ENCODE measurements at places on chromosomes 1 and 21.
A peak's percentile ranks its signal among the peaks of the same experiment; 100 is the strongest.

DNA sequence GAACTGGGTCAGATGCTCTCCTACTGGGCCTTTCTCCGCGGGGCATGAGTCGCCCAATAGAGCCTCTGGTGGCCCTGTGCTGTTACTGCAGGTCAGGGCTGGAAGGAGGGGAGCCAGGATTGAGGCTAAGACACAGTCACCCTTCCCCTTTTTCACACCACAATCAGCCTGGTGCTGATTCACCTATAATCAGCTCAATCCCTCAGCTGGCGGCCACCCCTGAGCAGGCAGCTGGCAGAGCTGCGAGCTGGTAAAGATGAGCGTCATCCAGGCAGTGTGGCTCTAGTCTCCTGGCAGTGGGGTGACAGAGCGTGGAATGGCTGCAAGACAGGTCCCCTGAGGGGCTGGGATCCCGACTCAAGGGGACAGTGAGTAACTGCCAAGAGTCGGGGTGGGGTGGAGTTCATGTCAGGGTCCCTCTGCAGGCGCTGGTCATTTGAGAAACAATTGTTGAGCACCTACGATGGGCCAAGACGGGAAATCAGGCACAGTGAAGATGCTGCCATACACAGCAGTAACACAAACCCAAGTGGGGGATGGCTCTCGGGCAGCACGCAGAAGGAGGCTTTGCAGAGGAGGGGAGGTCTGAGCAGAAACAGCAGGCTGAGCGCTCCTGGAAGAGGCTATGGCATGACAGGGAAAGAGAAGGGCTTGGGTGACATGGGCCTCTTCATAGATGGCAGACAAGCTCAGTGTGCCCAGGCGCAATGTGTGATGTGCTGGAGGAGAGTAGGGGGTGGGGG is 21.8 kb downstream of the ATF3 start:
- peak; percentile 58 for DNase-seq

DNA sequence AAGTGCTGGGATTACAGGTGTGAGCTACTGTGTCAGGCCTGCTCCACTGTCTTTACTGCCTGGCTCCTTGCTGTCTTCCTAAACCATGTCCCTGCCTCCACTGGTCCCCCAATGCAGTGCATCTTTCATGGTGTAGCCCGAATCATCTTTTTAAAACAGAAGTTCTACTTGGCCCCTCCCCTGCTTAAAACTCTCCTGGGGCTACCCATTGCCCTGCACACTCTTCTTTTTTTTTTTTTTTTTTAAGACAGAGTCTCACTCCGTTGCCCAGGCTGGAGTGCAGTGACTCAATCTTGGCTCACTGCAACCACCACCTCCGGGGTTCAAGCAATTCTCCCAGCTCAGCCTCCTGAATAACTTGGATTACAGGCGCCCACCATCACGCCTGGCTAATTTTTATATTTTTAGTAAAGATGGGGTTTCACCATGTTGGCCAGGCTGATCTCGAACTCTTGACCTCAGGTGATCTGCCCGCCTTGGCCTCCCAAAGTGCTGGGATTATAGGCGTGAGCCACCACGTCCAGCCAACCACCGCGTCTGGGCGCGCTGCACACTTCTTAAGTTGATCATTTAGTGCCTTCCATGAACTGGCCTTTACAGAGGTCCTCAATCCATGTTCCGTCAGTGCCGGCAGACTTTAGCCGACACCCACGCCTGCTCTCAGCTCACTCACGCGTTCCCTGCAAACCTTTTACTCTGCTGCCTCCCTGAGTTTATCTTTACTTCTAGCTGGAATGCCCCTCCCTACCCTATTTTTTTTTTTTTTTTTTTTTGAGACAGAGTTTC is 2.4 kb downstream of the FCN3 start:
- no peak for DNase-seq

DNA sequence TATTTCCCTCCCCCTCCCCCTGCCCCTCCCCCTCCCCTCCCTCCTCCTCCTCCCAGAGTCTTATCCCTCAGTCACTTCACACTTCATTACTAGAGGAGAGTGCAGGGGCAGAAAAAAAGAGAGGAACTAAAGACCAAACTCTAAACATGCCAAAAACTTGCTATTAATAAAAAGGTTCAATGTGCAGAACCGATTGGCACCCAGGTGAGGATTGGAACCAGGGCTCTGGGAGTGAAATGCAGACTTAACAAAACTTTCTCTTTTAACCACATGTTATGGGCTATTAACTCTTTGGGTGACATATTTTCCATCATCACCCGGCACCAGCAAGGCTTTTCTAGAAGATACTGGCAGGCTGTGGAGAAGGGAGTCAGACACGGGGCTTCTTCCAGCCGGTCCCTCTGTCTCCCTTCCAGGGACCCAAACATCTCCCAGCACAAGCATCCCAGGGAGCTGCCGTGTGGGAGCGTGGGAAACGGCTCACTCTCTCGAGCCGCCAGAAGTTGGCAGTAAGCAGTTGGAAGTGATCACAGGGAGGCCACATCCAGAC is 13.6 kb downstream of the NID1 start:
- peak; percentile 65 for DNase-seq

DNA sequence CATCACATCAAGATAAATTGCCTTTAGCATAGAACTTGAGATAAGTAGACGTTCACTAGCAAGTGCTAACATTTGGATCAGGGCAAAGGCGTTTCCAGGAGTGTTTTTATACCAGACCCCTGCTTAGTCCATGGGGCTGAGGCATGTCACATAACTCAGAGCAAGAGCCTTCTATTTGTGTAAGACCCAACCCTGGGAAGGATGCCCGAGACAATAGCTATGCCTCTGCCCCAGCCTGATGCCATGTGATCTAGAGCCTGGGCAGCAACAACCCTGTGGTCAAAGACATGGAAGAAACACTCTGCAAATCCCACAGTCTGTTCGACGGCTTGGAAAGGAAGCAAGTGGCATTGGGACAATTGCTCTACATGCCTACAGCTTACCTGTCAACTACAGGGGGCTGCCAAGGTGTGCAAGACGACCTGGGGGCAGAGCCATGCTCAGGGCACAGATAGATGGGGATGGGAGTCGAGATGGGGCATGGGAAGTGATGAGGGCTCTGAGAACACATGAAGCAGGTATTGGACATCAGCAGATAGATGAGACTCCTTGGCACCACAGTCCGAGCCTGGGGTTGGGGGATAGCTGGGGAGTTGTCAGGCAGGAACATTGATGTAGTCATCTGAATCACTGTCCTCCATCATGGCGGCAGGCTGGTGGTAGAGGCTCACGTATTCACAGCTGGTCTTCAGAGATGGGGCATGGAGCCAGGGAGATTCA is 7.3 kb downstream of the IL24 start:
- no peak for DNase-seq

DNA sequence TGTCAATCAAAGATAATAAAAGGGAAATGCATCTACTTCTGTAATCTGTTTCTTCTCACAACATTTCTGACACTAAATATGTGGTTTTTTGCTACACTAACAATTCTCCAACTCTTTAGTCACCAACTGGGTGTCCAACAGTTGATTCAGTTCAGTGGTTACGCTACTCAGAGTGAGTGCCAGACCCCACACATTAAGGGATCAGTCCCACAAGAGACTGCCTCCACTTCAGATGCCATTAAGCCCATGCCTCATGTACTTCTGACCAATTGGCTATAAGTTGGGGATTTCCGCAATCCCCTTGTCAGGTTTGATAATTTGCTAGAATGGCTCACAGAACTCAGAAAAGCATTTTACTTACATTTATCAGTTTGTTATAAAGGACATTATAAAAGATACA is 28.4 kb downstream of the RNF2 start:
- no peak for DNase-seq

DNA sequence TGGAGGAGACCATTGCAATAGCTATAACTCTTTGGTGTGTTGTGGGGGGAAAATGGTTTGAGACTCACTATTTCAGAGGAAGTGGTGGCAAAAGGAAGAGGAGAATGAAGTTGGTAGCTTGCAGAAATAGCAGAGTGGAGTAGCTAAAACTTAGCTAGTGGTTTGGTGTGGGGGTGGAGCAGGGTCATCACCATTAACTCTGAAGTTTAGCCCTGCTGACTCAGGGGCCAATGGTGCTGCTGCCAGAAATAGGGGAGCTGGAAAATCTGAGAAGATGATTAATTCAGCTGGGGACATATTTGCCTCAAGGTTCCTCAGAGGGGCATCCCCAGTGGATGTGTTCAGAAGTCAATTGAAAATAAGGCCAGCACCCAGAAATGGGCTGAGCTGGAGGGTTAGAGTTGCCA is 65.4 kb downstream of the RUNX1 start:
- DNase-seq: no peak

Data from fibroblast of villous mesenchyme (primary cell).